Caki2 (cell line): ENCODE measurements at places on chromosomes 12 and 14.
A peak's percentile ranks its signal among the peaks of the same experiment; 100 is the strongest.

- no peak for DNase-seq
Measured at GRCh38 chr14:72965249-72965648, 39.0 kb downstream of the DCAF4 start.

GRCh38 chr14:69087061-69087461 is 65.9 kb downstream of the DCAF5 start:
- no peak for DNase-seq

GRCh38 chr14:33404054-33404453 is 465.4 kb downstream of the NPAS3 start:
- peak; percentile 25 for DNase-seq

- DNase-seq = no peak
Measured at GRCh38 chr14:104244221-104245011, 106.0 kb downstream of the KIF26A start.

GRCh38 chr14:93048843-93049242 is 66.9 kb downstream of the ITPK1 start:
- no peak for DNase-seq

GRCh38 chr14:52313462-52313861 is 650 bp upstream of the PTGER2 start:
- DNase-seq = peak; percentile 10

GRCh38 chr12:8829621-8830020 is 7.2 kb downstream of the A2ML1 start:
- peak; percentile 58 for DNase-seq

GRCh38 chr12:55043542-55043941 is 23.8 kb downstream of the NEUROD4 start:
- DNase-seq = no peak

GRCh38 chr14:56891226-56891625 is 80.9 kb upstream of the OTX2 start:
- peak; percentile 8 for DNase-seq

GRCh38 chr14:56202256-56202655 is 84.0 kb downstream of the PELI2 start:
- no peak for DNase-seq

DNA sequence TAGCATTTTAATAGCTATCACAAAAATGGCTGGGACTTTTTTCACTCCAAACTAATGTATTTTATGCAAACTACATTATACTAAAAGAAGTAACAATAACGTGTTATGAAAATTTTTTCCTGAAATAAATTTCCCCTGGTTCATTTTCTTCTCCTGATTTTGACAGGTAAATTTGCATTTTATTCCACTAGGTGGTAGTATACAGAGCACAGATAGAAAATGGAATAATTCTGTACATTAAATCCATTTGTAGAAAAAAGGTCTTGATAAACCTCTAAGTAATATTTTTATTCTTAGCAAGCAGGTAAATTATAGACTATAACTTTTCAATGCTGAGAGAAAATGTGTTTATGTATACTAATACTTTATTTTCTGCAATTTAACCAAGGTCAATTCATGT is 96.5 kb downstream of the BCAT1 start:
- DNase-seq = no peak

DNA sequence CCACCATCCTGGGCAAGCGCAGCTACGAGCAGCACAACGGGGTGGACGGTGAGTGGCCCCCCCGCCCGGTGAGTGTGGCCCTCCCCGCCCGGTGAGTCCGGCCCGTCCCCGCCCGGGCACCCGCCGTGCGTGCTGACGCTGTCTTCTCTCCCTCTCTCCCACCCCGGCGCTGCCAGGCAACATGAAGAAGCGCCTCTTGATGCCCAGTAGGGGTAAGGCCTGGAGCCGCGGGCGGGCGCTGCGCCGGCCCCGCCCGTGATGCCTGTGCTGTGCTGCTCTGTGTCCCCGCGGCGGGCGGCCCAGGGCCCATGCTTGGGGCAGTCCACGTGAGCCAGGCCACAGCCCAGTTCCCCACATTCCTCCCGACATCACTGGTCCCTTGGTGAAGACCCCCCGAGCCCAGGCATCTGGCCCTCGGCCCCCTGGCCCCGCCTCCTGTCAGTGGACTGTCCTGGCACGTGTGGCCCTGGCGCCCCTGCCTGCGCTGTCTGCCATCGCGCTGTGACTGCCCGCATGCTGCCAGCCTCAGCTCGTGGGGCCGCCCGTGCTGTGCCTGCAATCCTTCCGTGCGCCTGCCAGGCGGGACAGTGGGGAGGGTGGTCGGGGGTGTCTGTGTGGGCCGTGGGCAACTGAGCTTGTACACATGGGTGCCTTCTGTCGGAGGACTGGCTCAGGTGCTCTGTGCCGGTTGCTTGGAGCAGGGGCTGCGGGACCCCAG is 7.9 kb upstream of the CRIP2 start:
- DNase-seq = no peak

GRCh38 chr12:48678551-48679185 is 3.4 kb downstream of the KANSL2 start:
- no peak for DNase-seq
